ENCODE measurements at places on chromosomes 5 and 9. TPM values are rescaled to one million over a fixed set of nuclear protein-coding genes. Genes with fewer than 3 reads are reported as not detected.

DNA sequence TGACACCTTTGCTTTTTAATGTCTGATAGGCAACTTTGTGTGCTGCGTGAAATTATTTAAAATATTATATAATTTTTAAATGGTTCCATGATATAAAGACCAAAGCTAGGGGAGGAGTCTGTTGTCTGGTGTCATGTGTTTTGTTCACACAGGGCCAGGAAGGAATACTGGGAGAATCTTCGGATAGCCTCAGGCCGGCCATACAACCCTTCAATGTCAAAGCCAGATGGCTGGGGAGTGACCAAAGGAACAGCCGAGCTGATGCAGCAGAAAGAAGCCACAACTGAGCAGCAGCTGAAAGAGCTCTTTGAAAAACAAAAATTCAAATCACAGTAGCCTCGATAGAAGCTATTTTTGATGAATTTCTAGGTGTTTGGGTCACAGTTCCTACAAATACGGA, 19.2 kb downstream of the BHMT start:
- DNase-seq, result no peak

DNA sequence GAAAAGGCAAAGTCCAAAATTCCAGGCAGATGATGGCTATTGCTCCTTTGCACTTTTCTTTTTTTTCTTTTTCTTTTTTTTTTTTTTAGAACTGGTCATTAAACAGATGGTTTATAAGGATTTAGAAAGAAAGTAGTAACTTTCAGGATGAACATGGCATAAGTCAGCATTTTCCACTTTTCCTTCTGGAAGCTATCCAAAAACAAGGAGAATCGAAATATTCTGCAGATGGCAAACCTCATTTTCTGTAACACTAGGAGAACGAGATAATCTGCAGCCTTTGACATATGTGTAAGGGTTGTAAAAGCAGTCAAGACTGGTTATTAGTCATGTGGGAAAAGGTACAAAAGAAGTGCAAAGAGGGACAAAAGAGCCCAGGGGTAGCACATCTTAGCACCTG, 69.1 kb upstream of the PUM3 start:
- DNase-seq, result no peak

GRCh38 chr9:16100537-16101091, 547.8 kb downstream of the CCDC171 start:
- DNase-seq, result no peak

CTXN3 gene
- not detected for total RNA-seq

IL4 gene
- not detected for total RNA-seq

GRCh38 chr5:139183502-139183901, 14.7 kb downstream of the SIL1 start:
- no peak for DNase-seq

C9orf50 gene
- total RNA-seq, result not detected

RNF208 gene
- not detected for total RNA-seq

RCL1 gene
- total RNA-seq, result 7.3 TPM

GRCh38 chr5:55171471-55171870, 1.5 kb downstream of the CDC20B start:
- no peak for DNase-seq

CDKN2B gene
- 22.3 TPM for total RNA-seq

DNA sequence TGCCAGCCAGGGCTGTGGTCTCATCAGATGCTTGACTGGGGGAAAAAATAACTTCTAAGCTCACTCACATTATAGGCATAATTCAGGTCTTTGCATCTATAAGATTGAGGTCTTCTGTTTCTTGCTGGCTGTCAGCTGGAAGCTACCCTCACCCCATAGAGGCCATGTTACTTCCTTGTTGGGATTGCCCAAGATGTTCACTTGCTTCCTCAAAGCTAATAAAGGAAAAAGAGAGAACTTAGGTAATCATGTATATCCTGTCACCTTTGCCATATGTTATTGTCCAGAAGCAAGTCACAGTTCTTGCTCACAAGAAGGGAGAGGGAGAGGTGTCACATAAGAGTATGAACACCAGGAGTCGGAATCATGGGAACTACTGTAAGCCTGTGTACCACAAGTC, 38.7 kb upstream of the ANKRD34B start:
- DNase-seq, result no peak

DRD1 gene
- 10.0 TPM for total RNA-seq

GRCh38 chr5:171391996-171392577, 4.4 kb downstream of the NPM1 start:
- DNase-seq, result no peak

DNA sequence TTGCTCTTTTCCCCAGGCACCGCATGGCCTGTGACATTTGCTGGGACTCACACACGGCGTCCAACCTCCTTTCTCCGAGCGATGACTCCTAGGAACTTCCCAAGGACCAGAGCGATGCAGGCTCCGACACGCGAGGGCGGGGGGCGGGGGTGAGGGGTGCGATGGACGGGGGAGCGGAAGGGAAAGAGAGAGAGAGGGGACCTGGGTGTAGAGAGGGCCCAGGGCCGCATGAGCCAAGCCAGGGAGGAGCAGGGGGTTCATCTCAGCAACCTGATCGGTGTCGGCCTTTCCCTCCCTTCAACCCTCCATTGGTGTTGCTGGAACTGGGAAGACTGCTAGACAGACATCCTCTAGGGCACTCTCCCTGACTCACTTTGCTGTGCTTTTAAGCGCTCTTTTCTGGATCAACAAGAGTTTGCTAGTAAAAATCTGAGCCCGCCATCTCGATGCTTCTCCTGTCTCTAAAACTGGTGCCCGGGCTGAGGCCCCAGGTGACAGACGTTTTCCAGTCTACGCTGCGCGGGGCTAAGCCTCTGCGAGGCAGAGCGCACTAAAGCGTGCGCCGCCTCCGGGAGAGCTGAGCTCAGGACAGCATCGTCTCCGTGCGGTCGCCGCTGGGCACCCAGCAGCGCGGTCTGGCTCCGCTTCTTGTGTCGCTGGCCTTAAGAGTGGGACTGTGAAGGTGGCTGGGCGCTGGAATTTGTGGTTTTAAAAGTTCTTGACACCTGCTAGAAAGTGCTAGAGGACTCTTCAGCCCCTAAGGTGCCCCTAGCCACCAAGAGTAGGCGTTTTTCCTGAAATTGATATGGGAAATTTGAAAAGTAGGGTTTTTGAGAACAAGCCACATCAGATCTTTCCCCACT, 1.0 kb upstream of the TSLP start:
- DNase-seq, result no peak

GRCh38 chr9:134635351-134636148, 6.1 kb upstream of the COL5A1 start:
- no peak for DNase-seq

GRCh38 chr5:140881889-140882590, at the start of gene PCDHA13:
Gene PCDHA13, plus strand, starts transcription at chr5:140882124. Its CDS starts 145 bp downstream, at chr5:140882269.
- no peak for DNase-seq

ZDHHC12 gene
- total RNA-seq, result 47.1 TPM

FOXD4L3 gene
- total RNA-seq, result not detected

DNA sequence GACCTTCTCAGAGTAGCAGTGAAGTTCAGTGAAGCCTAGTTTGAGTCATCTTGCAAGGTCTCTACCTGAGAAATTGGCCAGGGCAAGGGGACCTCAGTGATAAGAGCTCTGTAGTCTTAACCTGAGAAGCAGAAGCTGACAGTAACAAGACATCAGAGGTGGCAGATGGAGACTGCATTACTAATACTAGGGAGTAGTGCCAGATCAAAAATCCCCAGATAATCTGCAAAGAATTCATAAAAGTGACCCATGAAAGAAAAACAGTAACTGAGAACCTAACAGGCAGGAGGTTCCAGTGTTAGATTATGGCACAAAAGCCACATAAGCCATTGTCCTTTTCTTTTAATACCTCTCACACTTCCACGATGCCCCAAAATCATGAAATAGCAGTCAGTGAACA, 175.5 kb downstream of the MUSK start:
- DNase-seq, result no peak

- DNase-seq, result no peak
Measured at GRCh38 chr5:78701795-78702410, 53.3 kb upstream of the LHFPL2 start.

DNA sequence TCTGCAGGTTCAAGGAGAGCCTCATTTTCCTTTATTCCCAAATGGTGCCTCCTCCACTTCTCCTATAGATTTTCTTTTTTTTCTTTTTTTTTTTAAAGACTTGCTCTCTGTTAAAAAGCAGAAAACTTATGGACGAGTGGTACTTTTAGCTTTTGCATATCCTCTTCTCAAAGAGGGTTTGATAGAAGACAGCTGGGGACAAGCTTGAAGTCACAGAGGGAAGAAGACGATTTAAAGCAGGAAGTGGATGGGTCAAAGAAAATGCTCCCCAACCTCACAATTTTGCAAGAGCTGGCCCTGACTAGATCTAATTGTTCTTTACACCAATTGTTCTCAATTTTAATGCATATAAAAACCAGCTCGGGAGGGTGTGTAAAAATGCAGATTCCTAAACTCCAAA, 48.9 kb downstream of the APBA1 start:
- no peak for DNase-seq

DNA sequence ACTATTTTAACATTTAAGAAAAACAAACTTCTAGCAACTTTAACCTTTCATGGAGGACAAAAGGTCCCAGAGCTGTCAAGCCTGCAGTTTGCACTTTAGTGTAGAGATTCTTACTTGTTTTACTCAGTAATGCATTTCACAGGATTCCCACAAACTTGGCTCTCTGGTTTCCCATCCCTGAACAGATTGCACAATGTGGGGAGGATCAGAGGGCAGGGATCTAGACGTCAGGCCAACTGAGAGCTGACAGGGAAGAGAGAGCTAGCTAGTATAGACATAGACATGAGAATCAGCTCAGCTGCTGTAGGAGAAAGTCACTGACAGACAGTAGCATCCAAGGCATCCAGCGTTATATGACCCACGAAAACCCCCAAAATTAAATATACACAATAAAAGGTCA, 20.9 kb upstream of the BNIP1 start:
- DNase-seq, result no peak

DNA sequence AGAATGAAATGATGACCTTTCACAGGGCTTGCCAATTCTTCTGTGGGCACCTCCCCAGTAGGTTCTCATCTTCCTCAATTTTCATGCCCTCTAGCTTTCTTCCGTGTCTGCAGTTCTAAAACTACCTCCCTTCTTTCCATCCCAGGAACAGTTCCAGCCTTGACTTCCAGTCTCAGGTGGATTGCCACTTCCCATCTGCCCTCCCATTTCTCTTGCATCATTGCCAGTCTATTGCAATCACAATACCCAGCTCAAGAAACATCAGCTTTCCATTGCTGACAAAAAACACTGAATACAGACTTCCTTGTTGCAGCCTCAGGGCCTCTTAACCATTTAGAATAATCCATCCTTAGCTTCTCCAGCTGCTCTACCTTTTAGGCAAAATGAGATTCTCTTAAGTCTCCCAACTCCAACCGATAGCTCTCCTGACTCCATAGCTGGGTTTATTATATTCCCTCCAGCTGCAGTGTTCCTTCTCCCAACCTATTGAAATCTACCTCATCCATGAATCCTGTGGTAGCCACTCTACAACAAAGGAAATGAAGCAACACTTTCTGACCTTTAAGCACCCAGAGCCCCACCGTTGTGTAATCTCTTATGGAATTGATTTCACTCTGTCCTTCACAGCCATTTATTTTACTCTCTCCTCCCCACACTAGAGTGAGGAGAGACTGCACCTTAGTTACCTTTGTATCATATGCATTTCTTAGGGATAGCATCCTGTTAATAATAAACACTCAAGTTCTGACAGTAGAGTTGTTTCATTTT, 75.6 kb upstream of the PCA3 start:
- DNase-seq, result no peak

PIP5K1B gene
- total RNA-seq, result not detected

DNA sequence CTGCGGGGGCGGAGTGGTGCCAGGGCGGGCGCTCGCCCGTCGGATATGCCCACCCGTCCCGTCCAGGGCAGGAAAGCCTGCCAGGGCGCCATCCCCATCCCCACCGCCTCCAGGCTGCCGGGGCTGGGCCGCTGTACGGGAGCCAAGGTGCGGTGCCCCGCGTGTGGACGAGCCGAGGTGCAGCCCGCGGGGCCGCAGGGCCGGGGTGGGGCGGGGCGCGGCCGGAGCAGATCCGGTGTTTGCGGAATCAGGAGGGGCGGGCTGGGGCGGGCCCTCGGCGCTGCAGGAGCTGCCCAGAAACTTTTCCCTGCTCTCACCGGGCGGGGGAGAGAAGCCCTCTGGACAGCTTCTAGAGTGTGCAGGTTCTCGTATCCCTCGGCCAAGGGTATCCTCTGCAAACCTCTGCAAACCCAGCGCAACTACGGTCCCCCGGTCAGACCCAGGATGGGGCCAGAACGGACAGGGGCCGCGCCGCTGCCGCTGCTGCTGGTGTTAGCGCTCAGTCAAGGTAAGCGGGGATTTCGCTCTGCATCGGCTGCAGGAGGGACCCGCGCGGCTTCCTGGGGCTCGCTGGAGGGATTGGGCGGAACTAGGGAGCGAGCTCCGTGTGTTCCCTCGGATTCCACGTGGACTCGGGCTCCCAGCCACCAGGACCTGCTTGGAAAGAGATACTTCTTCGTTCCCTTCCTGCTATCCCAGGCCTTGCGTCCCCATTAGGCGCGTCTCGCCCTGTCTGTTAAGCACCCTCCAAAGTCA, at the start of gene ITGA2:
Gene ITGA2, plus strand, starts transcription at position 328 of the 756 bp plus-strand sequence. Its CDS starts 117 bp downstream, at position 445.
- DNase-seq, result peak; percentile 53

DNA sequence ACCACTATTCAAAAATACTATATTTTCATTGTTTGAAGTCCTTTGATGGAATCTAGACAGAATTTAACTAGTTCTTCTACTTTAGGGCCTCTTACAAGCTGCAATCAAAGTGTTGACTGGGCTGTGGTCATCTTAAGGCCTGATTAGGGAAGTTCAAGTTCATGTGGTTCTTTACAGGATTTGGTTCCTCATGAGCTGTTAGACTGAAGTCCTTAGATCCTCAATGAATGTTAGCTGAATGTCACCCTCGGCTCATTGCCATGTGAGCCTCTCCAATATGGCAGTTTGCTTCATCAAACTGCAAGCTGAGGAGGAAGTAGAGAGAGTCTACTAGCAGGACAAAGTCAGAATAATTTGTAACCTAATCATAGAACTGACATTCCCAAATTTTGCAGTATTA, 135.1 kb downstream of the CSNK1G3 start:
- DNase-seq, result no peak

NKD2 gene
- 0.37 TPM for total RNA-seq

PTPDC1 gene
- 7.7 TPM for total RNA-seq

MLANA gene
- not detected for total RNA-seq

- no peak for DNase-seq
Measured at GRCh38 chr9:123162360-123162759, 106.0 kb downstream of the STRBP start.
